Smooth muscle cell of the brain vasculature (primary cell): ENCODE measurements at places on chromosomes 11 and 22.

- no peak for DNase-seq
Observed at GRCh38 chr22:33426451-33426850, 368.3 kb upstream of the SYN3 start.

DNA sequence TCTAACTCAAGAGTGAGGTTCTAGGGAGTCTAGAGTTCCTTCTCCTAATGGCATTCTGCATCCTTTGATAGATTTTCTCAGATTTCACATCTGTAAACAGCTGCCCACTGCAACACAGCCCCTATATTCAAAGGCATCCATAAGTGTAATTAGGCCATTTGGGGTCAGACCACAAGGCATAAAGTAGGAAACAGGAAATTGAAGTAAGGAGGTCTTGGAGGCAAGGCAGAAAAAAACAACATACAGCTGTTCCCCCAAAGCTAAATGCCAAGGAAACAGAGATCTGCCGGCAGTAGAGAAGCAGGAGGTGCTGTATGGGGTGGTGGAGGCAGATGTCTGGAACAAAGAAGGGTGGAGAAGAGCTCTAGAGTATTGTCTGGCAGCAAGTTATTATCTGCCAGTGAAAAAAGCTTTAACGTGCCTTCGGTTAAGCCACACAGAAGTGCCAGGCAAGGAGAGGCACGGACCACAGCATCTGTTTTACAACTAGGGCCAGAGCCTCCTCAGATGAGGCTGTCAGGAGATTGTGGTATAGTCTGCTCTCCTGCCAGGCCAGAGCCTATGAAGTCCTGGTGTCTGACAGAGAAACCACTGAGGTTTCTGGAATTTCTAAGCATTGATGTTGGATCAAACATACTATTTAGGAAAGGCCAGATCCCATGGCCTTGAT is 100.2 kb upstream of the CHRM4 start:
- DNase-seq, result no peak

GRCh38 chr11:110243791-110244190 is 52.6 kb downstream of the RDX start:
- DNase-seq, result no peak

- DNase-seq, result no peak
Observed at GRCh38 chr11:25449091-25449490, 882.8 kb upstream of the ANO3 start.

- no peak for DNase-seq
Observed at GRCh38 chr11:20840341-20840740, 171.0 kb downstream of the NELL1 start.

DNA sequence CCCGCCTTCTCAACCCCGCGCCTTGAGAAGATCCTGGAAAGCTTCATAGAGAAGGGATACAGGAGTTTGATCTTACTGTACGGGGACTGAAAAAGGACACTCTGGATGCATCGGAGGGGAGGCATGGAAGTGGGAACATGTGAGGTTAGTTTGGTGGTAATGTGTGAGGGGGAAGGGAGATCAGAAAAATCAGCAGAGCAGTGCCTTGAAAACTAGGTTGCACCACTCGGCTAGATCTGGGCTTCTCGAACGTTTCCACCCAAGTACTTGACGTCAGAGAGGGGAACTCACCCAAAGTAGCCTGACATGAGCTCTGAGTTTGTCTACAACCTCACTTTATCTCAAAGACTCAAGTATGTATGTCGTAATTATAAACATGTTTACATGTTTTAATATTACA is 14.5 kb downstream of the USP35 start:
- no peak for DNase-seq

DNA sequence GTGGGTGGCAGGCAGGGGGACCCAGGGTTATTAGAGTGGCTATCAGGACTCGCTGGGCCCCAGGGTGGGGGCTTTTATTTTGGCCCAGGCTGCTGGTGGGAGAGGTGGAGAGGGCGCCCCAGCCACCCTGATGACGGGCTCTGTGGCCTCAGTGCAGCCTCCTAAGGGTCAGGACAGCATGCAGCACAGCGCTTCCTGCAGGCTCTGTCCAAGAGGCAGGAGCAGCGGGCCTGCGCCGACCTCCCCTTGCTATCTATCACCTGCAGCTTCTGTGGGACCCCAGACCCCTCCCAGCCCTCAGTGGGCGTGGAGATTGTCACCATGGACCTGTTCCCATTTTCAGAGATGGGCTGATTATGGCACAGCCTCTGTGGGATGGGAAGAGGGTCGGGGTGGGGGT is 54.3 kb upstream of the PPARA start:
- DNase-seq, result no peak

DNA sequence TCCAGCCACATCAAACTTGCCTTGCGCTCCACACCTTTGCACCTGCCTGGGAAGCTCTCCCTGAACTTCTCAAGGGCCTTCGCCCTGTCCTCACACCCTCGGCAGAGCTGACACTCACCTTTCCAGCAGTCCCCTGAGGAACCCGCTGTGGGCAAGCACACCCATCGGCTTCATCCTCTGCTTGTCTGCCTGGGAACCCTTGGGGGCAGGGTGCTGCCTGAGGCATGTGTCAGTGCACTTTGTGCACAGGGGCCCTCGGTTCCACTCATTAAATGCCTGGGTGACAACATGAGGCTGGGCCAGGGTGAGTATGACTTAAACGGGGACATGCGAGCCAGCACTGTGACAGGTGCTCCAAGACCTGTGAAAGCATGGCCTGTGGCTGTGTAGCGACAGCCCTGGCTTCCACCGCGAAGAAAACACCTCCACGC is 2.6 kb upstream of the LRFN4 start:
- DNase-seq, result no peak

DNA sequence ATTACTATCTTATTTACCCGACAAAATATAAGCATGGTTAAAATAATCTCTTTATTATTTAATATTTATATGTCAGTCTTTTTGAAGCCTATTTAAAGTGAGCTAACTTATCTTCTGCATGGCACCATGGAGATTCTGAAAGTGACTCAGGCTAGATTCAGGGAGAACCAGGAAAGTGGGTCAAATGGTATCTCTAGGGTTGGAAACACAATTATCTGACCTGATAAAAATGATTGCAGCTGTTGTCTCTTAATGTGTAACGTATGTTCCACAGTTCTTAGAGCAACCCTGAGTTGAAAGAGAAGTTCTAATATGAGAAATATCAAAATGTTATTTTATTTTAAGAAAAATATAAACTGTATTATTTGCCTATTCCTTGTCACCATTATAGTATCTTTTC is 143.1 kb upstream of the CARD18 start:
- no peak for DNase-seq

GRCh38 chr11:75500742-75501141 is 25.0 kb downstream of the GDPD5 start:
- DNase-seq, result no peak

GRCh38 chr11:12182676-12183541 is 72.5 kb downstream of the MICAL2 start:
- no peak for DNase-seq

DNA sequence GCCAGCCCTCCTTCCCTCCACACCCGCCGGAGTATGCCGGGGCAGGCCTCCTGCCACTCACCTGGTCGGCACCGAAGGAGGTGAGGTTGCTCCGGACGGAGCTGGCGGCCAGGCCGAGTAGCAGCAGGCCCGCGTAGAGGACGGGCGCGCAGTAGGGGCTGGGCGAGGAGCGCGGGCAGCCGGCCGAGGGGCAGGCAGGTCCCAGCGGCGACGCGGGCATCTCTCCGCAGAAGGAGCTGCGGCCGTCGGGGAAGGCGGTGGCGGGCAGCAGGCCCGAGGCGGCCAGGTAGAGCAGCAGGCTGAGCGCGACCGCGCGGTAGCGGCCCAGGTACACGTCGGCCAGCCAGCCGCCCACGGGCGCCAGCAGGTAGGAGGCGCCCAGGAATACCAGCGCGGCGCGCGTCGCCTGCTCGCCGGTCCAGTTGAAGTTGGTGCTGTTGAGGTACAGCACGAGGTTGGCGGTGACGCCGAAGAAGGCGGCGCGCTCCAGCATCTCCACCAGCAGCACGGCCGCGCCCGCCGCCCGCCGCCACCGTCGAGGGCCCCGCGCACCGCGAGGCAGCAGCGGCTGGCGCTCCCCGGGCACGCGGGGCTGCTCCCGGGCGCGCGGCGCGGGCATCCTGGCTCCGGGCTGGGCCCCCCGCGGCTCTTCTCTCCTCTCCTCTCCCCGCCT is 907 bp downstream of the SLC15A3 start:
- DNase-seq, result no peak

DNA sequence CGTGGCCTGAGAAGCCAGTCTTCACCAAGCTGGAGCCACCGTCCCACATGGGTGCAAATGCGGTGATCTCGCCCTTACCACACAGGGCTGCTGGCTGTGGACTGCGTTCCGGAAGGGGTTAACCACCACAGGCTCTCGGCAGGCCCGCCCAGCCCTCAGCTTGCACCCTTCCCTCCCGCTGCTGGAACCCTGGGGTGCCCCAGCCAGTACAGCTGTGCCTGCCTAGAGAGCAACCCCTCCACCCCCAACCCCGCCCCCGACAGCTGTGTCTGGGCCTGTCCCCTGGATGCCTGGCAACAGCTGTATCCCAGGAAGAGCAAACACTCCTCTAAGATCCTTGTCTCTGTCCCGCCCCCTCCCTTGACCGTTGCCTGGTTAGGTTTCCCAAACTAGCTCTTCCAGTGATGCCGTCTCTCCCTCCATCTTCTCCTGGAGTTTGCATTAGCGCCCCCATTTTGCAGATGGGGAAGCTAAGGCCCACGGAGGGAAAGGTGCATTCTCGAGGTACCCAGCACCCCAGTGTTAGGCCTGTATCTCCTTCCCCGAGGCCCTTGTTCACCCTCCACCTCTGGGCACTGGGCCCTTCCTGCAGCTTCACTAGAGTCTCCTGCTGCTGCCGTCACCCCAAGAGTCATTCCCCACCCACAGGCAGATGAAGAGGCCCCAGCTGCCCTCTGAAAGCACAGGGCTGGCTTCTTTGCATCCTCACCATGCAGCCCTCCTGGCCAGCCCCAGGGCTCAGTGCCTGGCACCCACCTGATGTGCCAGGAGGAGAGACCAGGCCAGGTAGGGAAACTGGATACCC is 12.6 kb upstream of the COX8A start:
- DNase-seq, result no peak

DNA sequence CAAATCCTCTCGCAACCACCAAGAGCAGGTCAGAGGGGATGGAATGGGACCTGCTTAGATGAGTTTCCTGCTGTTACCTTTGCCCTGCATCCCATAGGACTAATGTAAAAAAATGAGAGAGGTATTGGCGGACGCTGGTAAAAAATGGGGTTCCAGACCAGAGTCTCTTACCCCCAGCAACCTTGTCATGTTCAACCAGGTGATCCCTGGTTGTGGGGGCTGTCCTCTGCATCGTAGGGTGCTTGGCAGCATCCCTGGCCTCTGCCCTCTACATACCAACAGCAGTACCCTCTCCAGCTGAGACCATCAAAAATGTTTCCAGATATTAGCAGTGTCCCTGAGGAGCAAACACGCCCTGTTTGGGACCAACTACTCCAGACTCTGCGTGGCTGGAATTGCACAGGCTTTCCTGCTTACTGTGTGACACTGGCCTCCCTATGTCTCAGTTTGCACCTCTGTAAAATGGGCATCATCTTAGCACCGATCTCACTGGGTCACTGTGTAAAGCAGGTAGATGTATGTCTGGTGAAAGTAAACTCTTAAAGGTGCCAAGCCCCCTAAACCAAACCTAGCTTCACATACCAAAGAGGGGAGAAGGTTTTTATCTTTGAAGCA is 1.5 kb downstream of the APOL6 start:
- no peak for DNase-seq

DNA sequence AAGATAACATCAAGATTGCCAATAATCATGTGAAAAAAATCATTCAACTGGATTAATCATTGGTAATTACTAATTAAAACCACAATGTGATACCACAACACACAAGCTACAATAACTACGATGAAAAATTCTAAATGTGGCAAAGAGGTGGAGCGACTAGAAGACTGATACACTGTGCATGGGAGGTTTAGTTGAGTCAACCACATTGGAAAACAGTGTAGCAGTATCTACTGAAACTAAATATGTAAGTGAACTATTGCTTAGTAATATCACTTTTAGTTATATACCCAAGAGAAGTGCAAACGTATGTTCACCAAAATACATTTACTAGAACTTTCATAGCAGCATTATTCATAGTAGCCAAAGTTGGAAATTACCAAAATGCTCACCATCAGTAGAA is 359.9 kb downstream of the ETS1 start:
- no peak for DNase-seq

GRCh38 chr11:96012086-96012824 is 88.3 kb upstream of the MTMR2 start:
- no peak for DNase-seq

GRCh38 chr11:47564933-47565339 is 463 bp upstream of the PTPMT1 start:
- no peak for DNase-seq

GRCh38 chr11:63888170-63889086 is 28.5 kb downstream of the RCOR2 start:
- DNase-seq, result no peak

- DNase-seq, result no peak
Observed at GRCh38 chr11:99585606-99586005, 564.9 kb downstream of the CNTN5 start.

- DNase-seq, result no peak
Observed at GRCh38 chr11:62266558-62266957, 3.4 kb upstream of the SCGB2A2 start.

GRCh38 chr11:64447831-64448598 is 89.1 kb downstream of the RPS6KA4 start:
- no peak for DNase-seq

DNA sequence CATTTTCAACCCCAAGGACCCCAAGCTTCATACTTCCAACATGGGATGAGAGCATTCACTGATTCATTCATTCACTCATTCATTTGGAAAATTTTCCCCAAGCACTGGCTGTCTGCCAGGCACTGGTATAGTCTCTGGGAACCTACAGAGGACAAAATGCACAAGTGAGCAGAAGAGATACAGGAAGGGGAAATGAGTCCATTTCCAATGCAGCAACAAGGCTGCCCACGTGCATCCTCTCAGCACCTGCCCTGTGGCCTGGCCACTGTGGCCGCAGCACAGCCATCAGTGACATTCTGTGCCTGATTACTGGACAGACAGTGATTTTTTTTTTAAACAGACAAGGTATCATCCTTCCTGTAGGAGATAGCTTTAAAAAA is 96.0 kb upstream of the PITPNB start:
- DNase-seq, result no peak

DNA sequence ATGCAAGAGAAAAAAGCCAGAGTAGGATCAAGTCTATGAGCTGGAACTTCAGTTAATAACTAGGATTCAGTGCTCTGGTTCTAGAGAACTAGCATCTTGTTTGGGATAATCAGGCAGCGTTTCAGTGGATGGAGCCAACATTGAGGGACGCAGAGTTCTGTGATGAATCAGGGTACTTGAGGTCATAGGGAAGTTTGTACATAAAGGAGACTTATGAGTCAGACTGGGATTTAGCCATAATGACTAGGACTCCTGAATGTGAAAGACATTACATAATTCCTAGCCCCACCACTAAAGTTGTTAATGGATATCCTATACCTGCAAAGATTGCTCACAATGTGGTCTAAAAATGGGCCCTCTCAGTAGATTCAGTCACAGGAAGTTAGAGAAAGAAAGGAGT is 6.8 kb downstream of the SLN start:
- DNase-seq, result no peak

- DNase-seq, result no peak
Observed at GRCh38 chr11:33724644-33725035, 11.6 kb downstream of the CD59 start.
